ENCODE measurements at places on chromosomes 3 and 15.

GRCh38 chr3:116052602-116053001, 392.7 kb downstream of the LSAMP start:
- DNase-seq = no peak

DNA sequence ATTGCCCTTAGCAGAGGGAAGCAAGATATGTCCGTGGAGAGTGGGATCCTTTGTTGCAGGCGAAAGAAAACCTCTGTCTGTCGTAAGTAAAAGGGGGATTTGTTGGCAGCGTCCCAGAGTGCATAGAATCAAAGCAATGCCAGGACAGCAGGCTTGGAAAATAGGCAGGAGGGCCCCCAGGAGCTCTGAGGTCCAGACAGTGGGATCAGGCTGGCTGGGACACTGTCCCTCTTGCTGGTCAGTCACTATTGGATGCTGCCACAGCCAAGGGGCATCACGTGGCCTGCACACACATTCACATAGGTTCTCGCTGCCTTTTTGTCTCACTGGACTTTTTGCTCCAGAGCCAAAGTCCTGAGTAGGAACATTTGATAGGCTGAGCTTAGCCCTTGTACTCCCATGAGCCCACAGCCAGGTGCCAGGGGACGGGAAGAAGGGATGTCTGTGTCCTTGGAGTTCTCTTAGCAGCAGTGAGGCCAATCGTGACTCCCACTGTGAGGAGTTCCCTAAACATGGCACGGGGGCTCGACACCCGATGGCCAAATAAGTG, 10.7 kb downstream of the MUC20 start:
- DNase-seq = no peak

DNA sequence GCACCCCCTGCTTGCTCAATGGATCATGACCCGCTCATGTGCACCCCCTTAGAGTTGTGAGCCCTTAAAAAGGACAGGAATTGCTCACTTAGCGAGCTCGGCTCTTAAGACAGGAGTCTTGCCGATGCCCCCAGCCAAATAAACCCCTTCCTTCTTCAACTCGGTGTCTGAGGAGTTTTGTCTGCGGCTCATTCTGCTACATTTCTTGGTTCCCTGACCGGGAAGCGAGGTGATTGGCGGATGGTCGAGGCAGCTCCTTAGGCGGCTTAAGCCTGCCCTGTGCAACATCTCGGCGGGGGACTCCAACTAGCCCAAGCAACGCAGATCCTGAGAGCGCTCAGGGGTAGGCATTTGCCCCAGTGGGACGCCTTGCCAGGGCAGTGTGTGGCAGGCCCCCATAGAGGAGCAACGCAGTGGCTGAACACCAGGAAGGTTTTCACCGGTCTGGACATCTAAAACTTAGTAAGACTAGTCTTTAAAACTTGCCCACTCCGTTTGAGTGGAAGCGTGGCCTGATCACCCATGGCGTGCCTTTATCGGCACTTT, 9.5 kb downstream of the SLCO2A1 start:
- no peak for DNase-seq

GRCh38 chr3:193029800-193030199, 112.1 kb upstream of the MB21D2 start:
- no peak for DNase-seq

DNA sequence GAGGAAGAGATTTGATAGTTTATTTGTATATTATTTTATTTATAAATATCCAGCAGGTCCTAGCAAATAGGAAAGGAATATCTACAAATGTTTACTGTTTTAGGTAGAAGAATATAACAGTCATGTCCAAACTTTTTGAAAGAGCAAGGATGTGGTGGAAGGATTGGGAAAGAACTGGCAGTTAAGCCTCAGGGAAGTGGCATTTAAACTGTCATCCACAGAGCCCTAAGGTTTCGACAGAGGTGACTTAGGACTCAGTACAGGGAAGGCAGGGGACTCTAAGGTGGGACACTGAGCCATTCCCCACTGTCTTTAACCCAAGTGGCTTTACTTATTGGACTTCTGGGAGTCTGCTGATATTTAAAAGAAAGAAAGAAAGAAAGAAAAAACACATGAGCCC, 11.8 kb upstream of the TMEM87A start:
- DNase-seq = no peak

GRCh38 chr15:63969652-63970421, 76.4 kb downstream of the DAPK2 start:
- no peak for DNase-seq

- DNase-seq = no peak
Measured at GRCh38 chr15:55628369-55628730, 40.2 kb upstream of the PYGO1 start.

DNA sequence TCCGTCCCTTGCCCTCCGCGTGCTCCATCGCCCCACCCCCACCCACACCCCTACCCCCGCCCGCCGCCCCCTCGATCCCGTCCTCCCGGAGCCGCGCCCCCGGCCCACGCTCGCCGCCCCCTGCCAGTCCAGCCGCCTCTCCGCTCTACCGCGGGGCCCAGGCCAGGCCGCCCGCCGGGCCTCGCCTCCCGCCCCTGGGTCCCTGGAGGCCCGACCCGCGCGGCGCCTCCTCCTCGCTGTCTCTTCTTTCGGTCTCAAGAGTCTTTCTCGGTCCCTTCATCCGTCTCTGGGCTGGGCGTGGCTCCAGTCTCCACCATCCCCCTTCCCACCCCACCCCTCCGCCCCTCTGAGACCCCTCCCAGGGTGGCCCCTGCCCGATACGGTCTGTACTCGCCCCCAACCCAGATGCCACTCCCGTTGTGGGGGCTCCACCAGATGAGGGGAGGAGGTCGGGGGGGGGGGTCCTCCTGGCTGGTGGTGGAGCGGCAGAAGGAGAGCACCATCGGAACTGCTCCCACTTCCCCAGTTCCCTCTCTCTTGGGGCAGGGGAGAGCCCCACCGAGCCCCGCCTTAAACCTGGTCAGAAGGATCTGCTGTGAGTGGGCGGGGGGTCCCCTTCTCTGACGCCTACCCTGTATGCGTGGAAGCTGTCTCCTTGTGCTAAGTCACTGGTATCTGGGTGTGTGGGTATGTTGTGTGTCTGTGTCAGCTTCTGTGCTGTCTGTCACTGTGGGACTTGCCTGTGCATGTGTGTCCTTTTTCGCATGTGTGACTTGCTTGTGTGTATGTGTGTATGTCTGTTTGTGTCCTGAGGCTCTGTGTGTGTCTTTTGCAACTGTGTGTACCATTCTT, 1.0 kb downstream of the PRKCD start:
- DNase-seq = peak; percentile 9

GRCh38 chr3:36201546-36201945, 178.8 kb upstream of the STAC start:
- no peak for DNase-seq

DNA sequence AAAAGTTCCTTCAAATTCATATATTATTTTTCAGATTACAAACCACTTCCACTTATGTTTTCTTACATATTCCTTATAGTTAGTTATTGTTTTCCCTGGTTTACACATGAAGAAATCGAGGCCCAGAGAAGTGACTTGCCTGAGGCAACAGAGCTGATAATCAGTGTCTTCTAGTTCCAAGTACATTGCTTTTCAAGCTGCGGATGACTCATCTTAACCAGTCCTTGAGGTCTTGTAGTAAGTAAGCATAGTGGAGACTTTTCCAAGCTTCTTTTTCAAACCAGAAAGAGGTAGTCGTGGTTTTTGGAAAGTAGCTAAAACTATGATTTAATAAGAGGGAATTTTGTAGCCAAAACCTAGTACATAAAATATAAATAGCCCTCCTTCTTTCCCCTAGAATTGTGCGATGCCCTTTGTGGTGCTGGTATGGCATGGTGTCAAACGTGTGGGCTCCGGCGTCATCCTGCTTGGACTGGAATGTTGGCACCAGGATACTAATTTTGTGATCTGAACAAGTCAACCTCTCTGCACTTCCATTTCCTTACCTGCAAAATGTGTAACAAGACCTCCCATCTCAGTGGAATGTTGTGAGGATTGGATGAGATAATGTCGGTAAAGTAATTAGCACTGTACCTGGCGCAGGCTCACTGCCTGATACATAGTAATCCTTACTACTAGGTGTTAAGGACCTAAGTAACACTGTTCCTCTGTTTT, 19.0 kb upstream of the DLG1 start:
- no peak for DNase-seq

DNA sequence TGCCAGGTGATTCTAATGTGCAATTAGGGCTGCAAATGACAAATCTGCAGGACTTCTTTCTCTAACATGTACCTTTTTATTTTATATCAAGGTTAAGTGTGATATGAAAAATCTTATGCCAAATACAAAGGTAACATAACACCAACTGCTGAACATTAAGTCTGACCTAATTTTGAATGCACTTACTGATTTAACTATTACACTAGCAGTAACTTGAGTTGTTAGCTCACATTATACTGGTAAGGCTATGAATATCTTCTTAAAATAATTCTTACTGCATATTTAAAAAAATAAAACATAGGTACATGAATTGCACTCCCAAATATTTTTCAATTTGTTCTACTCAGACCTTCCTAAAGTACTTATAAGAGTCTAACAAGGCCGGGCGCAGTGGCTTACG, 259.2 kb downstream of the CD47 start:
- no peak for DNase-seq

DNA sequence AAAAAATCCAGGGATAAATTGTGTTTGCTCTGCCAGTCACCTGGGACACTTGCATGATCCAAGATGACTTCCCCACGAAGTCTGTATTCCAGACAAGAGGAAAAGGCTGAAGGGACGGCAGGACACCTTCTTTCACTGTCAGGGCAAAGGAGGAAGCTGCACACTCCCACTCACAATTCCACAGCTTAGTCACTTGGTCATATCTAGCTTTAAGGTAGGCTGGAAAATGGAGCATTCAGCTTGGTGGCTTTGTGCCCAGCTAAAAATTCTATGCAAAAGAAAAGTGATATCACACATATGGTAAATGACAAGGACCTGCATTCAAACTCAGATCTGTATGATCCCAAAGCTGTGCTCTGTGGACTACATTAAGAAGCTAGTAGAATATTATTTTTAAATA, 109.2 kb upstream of the TPM1 start:
- DNase-seq = no peak

GRCh38 chr3:24562895-24563294, 68.2 kb upstream of the THRB start:
- no peak for DNase-seq

- DNase-seq = no peak
Measured at GRCh38 chr15:56349554-56349953, 15.7 kb upstream of the TEX9 start.

- DNase-seq = no peak
Measured at GRCh38 chr3:129271674-129272073, 7.0 kb upstream of the HMCES start.

DNA sequence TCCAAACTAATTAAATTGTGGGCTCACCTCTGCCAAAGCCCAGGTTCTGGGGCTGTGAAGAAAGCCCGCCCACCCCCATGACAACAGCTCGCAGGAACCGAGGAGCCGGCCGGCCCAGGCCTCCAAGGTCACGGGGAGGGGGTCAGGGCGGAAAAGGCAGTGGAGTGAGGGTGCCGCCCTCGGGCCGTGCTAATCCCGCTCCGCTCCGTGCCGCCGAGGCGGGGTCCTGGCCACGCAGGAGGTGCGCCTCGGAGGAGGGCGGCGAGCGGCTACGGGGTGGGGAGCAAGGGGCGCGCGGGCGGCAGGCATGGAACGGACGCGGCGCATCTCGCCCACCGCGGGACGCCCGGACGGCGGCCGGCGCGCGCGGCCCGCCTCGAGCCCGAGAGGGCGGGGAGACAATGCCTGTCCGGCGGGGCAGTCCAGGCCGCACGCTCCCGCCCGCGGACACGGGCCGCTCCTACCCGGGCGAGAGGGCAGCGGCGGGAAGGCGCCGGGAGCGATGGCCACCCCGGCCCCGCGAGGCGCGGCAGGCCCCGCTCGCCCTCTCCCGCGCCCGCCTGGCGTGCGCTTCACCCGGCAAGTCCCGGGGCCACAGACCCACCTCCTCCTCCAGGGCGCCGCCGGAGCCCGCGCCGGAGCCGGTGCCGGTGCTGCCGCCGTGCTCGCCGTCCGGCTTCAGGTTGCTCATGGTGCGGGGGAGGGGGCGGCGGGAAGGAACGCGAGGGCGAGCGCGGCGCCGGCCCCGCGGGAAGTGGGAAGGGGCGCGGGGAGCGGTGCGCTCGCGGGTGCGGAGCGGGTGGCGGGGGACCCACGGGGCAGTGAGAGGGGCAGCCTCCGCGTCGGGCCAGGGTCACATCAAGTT, 528 bp downstream of the RBPMS2 start:
- DNase-seq = no peak

GRCh38 chr3:180117381-180118163, 80.8 kb upstream of the PEX5L start:
- DNase-seq = no peak

Data from T follicular helper cell (primary cell).